ENCODE measurements at places on chromosomes 7 and 10.

GRCh38 chr7:153835103-153835502 lies 217.1 kb upstream of the DPP6 start:
- no peak for DNase-seq

- DNase-seq: no peak
Measured at GRCh38 chr10:125629758-125630376, 53.1 kb downstream of the TEX36 start.

- no peak for DNase-seq
Measured at GRCh38 chr7:70481570-70482123, 650.3 kb upstream of the GALNT17 start.

- no peak for DNase-seq
Measured at GRCh38 chr7:155738104-155738503, 74.2 kb downstream of the SHH start.

GRCh38 chr7:111005445-111005844 lies 85.5 kb upstream of the LRRN3 start:
- no peak for DNase-seq

- DNase-seq: no peak
Measured at GRCh38 chr10:125568156-125568555, 114.8 kb downstream of the TEX36 start.

GRCh38 chr10:127635882-127636281 lies 86.8 kb downstream of the NPS start:
- DNase-seq: no peak

- peak; percentile 45 for DNase-seq
Measured at GRCh38 chr10:104680467-104681401, 39.6 kb downstream of the SORCS3 start.

DNA sequence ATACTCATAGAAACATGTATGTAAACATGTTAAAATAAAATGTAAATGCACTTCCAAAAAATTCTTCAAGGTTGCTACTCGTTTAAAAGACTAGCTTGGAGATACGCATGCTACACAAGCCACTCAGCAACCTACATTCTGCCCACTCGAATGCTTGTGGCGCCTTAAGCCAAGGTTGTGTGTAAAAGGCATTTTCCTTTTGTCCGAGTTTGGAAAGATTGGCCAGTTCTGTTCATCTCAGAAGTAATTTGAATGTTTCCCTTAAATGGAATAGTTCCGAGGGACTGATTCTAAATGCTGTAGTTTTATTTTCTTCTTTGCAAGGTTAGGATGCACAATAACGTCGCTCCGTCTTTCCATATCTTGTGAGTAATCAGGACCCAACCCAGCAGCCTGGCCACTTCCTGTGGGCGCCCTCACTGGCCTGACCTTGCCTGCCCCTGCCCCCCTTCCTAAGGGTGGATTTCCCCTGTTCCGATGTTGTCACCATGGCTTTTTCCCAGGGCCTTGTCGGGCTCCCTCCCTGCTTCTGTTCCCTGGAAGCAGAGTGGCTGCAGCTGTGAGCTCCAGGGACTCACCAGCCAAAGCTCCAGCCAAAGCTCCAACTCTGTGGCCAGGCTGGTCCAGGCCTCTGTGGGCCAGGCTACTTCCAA lies 70.6 kb downstream of the PTPRE start:
- DNase-seq: peak; percentile 88

DNA sequence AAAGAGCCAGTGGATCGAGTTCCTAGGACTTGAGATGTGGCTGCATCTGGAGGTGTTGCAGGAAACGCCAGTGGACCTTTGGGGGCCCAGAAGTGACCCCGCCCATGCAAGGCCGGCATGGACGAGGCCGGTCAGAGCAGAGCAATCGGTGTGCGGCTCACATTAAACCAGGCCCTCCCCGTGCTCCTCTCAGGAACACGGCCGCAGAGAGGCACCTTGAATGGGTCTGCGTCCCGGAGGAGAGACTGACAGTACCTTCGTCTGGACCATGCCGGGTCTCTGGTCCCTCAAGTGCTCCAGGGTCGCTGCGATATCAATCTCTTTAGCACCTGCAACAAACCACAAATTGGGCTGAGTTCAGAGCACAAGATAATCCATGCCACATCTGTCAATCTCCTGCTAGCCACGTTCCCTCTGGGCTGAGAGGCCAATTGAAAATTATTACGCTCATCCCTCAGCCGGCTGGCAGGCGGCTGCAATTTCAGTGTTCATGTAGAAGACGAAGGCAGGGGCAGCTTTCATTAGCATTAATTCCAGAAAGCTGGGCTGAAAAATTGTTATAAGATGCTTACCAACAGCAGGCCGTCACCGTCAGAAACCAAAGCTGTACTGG lies 212.0 kb downstream of the DNAJB6 start:
- DNase-seq: peak; percentile 13

DNA sequence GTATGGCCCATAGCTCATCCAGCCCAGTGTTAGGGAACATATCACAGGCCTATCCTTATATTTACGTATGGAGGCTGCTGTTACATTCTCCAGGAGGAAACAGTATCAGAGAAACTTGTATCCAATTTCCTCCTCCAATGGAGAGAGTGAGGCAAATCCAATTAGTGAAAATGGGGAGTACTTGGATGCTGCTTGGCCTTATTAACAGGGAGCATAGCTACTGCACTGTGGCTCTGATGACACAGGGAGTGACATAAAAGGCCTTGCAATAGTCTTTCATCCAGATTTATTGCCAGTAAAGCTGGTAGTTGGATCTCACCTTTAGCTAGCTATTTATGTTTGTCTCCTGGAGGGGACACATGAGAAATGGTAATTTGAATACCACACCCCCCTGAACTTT lies 313.2 kb upstream of the MTPN start:
- DNase-seq: no peak

DNA sequence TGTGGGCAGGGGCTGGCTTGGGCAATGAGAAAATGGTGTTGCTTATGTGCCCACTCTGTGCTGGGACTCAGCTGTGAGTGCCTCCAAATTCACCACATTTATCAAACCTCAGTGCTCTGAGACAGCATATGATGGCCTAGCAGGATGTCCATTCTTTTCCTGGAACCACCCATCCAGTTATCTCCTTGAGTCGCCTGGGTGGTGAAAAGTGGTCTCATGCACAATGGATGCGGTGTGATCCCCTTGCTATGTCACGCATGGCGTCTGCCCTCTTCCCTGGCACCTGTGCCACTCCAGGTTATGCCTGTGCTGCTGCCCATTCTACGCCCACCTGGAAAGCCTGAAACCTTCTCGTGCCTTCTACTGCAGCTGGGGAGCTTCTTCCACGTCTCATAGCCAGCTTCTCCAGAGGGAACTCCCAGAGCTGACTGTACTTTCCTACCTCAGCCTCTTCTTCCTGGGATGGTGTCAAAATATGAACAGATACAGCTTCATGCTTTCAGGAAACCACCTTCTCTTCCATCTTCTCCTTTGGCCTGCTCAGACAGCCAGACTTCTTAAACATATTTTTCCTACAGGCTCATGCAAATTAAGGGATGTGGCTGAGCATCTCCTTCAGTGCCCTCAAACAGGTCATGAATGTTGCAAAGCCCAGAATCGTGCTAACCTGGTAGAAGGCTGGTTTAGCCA lies 147.3 kb downstream of the PFKFB3 start:
- DNase-seq: no peak

DNA sequence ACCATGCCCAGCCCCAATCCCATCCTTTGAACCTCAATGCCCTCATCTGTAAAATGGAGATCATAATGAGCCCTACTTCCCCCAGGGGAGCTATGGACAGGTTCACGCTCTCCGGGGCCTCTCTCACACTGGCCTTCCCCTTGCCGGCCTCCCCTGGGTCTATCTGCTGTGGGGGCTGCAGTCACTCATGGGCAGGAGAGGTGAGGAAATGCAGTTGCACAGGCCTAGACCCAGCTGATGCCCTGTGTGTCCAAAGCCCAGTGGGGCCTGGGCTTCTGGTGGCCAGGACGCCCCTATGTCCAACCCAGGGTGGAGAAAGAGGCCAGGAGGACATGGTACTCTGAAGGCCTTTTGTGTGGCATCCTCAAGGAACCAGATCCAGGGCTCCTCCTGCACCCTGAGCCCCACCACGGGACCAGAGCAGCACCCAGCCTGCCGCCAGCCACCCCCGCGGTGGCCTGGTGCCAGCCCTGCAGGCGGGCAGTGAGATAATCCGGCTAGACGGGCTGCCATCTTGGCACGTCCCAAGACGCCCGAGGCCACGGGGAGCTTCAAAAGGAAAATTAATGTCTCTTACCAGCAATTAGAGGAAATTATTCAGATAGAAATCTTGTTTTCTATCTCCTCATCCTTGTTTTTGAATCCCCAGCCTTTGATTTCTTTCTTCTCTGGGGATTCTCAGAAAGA lies 39.0 kb downstream of the MYL10 start:
- no peak for DNase-seq

DNA sequence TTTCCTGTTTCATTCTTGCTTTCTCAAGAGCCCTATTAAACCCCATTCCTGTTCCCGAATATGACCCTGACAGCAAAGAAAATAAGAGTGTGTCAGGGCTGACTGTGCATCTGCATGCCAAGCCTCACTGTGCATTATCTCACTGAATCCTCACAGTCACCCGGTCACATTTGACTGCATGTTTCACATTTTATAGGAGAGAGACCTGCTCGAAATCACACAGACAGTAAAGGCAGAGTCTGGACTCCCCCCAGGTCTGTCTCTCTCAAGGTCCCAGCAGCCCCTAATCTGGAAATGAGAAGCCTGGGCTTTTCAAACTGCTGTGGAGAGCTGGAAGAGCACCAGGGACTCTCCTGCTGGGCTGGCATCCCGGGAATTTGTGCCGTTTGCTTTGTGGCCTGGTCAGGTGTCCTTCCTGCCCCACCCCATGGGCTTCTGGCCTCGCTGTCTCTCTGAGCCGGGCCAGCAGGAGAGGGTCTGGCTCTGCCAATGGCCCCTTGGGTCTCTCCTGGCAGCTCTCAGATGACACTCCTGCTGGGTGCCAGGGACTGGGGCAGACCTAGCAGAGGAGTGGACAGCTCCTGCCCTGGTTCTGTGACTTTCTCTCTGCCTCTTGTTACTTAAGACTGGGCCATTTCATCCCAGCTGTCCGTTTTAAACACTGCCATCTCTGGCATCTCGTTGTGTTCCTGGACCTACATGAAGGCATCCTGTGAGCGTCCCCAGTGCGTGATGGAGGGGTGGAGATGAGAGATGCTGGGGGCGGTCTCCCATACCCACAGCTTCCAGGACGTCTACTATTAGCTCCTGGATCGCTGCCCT lies 173.6 kb downstream of the ARHGAP12 start:
- DNase-seq: no peak

- DNase-seq: no peak
Measured at GRCh38 chr7:121480566-121481335, 84.6 kb upstream of the FAM3C start.

DNA sequence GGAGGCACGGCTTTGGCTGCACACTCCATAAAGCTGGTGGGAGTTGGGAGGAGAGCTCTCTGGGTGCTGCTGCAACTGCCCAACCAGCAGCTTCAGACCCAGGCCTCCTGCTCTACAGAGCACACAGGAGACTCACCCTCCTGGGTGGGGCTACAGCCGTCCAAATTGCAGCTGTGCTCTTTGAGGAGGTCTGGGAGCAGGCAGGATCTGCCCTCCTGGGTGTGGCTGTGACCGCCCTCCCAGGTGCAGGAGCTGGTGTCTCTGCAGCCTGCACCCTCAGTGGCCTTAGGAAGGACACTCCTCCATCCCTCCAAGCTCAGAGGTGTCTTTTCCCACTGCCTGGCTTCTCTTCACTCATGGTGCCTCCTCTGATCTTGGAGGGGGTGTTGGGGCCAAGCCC lies 20.0 kb upstream of the PRF1 start:
- no peak for DNase-seq

- DNase-seq: no peak
Measured at GRCh38 chr10:22294694-22295093, 21.5 kb upstream of the COMMD3 start.

DNA sequence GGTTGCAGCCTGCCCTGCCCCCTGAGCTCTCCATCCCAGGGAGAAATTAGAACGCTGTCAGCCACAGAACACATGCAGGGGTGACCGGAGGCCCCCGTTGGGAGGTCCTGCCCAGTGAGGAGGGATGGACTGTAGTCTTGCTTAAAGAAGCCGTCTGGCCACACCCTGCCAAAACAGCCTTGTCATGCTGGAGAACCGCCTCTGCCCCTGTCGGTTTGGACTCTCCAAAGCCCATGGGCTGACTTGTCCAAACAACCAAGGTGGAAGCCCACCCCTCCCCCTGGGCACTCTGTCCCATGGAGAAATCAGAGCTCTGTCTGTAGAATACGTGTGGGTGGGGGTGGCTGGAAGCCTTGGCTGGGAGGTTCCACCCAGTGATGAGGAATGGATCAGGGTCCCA lies 12.7 kb upstream of the TBATA start:
- DNase-seq: no peak

DNA sequence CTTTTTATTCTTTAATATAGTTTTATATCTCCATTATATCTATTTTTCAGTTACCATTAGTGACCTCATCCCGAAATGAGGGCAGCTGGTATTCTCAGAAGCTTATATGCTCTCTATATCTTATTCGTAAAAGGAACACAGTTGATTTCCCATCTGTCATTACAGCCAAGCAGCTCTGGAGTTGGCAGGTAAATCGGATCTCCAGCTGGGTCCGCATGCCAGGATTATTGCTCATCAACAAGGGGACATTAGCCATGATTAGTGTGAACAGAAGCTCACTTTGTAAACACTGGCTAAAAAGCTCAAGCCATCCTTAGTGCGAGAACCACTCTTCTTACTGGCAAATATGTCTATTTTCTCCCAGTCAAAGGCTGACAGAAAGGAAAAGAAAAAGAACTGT lies 180.3 kb downstream of the NPSR1 start:
- no peak for DNase-seq

DNA sequence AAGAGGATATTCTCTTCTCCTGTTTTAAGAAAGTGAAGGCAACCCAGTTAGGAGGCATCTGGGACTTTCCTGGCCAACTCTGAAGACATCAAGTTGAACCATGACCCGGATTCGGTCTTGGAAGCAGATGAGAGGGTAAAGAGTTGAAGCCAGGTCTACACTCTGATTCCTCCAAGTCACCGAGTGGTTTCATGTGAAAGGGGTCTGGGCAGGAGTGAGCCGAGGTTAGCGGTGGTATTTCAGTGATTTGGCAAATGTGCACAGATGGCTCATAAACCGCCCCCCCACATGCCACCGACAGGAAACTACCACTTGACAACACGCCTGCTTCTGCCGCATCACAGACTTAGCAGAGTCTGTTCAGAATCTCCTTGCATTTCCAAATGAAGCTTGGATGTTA lies 11.4 kb upstream of the REPIN1 start:
- DNase-seq: no peak

DNA sequence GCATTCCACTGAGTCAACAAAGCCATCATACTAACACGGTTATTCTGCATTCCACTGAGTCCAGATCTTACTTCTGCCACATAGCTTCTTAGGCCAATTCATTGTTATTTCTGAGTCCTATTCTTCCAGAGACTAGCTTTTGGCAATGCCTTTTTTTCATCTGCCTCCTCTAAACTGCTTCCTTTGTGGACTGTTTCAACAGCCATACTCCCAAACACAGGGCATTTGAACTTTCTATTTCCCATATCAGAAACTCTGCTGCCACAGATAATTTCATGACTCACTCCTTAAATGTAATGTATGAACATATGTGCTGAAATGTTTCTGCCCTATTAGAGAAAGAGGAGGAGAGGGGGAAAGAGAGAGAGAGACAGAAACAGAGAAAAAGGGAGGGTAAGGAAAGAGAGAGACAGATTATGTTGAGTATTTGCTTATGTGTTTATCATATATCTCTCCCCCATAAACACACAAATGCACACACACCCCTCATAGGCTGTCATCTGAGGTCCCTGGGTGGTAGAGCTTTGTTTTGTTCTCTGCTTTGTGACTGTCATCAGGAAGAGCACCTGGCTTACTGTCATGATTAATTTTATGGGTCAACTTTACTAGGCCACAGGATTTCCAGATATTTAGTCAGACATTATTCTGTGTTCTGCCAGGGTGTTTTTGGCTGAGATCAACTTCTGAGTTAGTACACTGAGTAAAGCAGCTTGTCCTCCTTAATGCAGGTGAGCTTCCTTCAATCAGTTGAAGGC lies 308.0 kb upstream of the KCND2 start:
- DNase-seq: no peak
